Placental pericyte (primary cell): ENCODE measurements at places on chromosomes 2 and 18. TPM values are rescaled to one million over a fixed set of nuclear protein-coding genes. Genes with fewer than 3 reads are reported as not detected.

The MATN3 gene
- 1.3 and 2.3 TPM in 2 replicates for total RNA-seq

The UBXN4 gene
- 71.3 TPM in 2 replicates for total RNA-seq

The DUSP19 gene
- 0.88 and 2.9 TPM in 2 replicates for total RNA-seq

The FSHR gene
- total RNA-seq = not detected in 2 replicates

The FEV gene
- total RNA-seq = not detected in 2 replicates

The NAT8 gene
- not detected in 2 replicates for total RNA-seq

The AMER3 gene
- total RNA-seq = not detected in 2 replicates

The CD8B gene
- not detected in 2 replicates for total RNA-seq
